Activated T-cell treated with anti-CD3 and anti-CD28 coated beads, Interleukin-2, amount 50 U/mL, for 4 hours (primary cell): ENCODE measurements at places on chromosomes 4 and X. TPM values are rescaled to one million over a fixed set of nuclear protein-coding genes. Genes with fewer than 3 reads are reported as not detected.
A peak's percentile ranks its signal among the peaks of the same experiment; 100 is the strongest.

TRIM75 gene
- not detected for total RNA-seq

- DNase-seq, result peak; percentile 88
These were observed at the start of gene GEMIN8 for GRCh38 chrX:14029425-14030173. TSS of gene GEMIN8 (minus strand) at chrX:14029892. CDS start at chrX:14021478, 8,414 bp downstream.

PDE5A gene
- 0.86 TPM for total RNA-seq

SSX4B gene
- not detected for total RNA-seq

DNA sequence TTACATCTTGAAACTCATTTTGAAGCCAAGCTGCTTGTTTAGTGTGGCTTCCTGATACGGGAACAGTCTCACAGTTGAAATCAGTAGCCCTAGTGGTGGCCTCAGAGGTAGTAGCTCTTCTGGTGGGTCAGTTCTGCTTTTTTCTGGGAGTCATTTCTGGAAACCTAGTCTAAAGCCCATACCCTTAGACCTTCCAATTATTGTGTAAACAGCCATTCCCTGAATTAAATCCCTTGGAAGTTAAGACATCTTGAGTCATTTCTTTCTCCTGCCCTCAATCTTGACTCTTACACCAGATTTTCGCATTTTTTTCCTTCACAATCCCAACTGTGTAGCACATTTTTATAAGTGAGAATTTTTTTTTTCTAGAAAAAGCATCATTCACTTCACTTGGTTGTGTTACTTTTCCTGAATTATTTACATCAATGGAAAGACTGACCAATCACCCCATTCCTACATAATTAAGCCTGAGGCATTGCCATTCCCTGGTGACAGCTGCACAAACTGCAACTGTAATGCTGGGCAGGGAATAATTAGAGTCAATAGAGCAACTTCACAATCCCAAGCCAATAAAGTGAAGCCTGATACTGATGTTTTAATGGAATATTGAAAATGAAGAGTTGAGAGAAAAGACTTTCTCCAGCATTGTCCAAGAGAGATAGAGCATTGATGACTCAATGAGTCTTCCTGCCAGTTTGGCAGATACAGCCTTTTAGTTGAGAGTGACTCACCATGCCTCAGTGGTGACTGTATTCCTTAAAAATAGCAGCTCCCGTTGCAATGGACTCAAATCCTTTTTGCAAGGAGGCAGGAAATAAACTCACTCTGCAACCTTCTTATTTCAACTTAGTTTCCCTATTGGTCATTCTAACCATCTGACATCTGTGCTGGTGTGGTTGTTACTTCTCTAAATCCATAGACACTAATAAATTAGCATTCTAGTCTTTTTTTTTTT, 13.0 kb upstream of the SEPSECS start:
- no peak for DNase-seq

DNA sequence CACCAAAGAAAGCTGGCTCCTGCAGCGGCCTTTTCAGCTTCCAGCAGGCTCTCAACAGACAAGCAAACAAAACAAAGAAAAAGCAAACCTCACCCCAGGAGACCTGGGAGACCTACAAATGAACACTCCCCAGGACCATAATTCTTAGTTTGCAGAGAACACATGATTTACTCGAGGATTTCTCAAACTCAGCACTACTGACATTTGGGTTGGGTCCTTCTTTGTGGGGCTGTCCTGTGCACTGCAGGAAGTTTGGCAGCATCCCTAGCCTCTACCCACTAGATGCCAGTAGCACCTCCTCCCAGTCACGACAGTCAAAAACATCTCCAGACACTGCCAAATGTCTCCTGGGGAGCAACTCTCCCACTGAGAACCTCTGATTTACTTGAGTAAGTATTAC, 21.9 kb downstream of the APOO start:
- no peak for DNase-seq

- peak; percentile 64 for DNase-seq
These were observed 44.8 kb downstream of the SMS start for GRCh38 chrX:21985332-21985777.
